Fibroblast of upper back skin (primary cell): ENCODE measurements at places on chromosomes 12 and 14.

GRCh38 chr14:89139404-89140247 lies 277.4 kb downstream of the FOXN3 start:
- DNase-seq: no peak

DNA sequence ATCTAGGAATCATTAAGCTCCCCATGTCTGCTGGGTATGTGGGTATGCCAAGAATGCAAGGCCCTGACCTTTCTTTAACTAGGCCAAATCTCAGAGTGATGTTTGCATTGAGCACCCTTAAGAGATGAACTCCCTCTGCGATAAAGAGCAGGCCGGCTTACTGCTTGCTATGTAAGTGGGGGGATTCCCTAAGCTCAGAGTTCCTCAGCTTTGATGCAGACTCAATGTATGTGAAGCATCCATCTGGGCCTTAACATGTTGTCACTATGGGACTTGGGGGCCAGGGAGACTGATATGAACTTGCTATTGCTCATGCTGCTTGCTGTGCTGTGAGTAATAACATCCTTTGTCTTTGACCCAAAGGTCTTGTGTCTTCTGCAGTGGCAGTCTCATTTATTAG lies 149.7 kb downstream of the C12orf75 start:
- peak; percentile 46 for DNase-seq

GRCh38 chr14:22231018-22231417 lies 358.0 kb downstream of the DAD1 start:
- DNase-seq: no peak

DNA sequence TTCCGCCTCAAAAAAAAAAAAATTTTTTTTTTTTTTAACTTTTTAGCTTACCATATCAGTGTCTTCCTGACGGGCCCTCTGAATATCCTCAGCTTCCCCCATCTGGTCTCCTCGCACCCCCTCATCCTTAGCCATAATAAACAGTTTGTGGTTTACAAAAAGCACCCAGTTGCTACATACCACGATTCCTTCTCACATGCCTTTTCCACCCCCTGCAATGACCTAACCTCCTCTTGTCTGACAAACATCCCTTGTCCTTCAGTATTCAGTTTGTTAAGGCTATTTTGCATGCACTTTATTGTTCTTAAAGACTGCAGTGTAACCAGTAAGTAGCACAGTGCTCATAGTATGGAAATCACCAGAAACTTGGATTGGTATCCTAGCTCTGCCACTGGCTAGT lies 88.5 kb downstream of the PPM1H start:
- peak; percentile 65 for DNase-seq

DNA sequence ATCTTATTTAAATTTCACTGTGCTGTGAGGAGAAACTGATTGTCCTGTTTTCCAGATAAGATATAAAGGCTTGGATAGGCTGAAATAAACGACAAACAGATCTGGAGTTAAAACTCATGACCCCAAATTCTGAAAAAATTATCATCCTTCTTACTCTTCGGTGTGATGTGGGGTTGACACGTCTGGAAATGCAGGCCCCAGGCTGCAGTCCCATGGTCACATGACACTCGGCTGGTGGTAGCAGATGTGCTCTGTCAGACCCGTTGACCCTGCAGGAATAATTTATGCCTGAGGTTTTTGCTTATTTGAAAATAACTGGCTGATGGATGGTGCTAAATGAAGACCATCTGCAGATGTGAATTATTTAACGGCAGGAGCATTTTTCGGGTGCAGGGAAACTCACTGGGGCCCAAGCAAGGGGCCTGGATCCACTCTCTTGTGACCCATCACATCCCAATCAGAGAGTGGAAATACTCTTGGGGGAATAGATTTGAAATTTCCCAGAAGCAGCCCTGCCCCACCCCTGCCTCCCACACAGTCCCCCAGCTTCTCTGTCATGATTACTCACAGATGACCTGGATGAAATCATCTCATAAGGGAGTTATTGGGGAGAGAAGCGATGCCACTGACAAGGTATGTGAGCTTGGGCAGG lies 47.7 kb upstream of the CMKLR1 start:
- DNase-seq: peak; percentile 7

DNA sequence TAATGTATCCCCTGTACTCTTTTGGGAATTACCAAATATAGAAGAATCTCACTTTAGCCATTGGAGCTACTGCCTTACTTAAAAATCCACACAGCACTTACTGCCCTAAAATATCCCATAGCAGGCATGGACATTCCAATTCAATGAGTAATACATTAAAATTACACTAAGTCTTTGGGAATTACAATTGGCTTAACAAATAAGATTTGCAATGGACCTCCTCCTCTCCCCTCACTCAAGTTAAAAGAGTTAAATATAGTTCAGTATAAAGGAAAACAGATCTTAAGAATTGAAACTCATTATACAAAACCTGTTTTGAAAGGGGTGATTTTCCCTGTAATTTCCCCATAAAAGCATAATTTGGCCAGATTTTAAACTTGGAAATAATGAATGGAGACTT lies 477.1 kb downstream of the SLC16A7 start:
- peak; percentile 87 for DNase-seq

DNA sequence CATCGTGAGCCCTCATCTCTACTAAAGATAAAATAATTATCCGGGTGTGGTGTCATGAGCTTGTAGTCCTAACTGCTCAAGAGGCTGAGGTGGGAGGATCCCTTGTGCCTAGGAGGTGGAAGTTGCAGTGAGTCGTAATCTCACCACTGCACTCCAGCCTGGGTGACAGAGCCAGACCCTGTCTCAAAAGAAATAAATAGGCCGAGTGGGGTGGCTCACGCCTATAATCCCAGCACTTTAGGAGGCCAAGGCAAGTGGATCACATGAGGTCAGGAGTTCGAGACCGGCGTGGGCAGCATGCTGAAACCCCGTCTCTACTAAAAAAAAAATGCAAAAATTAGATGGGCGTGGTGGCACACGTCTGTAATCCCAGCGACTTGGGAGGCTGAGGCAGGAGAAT lies 70.9 kb downstream of the RESF1 start:
- DNase-seq: no peak

DNA sequence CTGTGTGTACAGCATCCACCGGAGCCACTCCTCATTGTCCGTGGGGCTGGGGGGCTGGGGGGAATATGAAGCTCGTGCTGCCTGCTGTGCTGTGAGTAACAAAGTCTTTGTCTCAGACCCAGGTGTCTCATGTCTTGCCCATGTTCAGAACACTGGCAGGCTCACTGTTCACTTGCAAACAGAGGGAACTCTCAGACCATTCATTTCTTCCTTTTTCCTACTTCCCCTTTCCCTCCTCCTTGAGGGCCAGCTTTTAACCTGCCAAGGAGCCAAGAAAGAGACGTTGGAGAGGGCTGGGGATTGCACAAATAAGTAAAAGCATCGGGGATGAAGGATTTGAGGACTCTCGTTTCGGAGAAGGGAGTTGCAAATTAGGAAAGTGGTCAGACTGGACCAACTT lies 21.6 kb downstream of the GPR132 start:
- no peak for DNase-seq

DNA sequence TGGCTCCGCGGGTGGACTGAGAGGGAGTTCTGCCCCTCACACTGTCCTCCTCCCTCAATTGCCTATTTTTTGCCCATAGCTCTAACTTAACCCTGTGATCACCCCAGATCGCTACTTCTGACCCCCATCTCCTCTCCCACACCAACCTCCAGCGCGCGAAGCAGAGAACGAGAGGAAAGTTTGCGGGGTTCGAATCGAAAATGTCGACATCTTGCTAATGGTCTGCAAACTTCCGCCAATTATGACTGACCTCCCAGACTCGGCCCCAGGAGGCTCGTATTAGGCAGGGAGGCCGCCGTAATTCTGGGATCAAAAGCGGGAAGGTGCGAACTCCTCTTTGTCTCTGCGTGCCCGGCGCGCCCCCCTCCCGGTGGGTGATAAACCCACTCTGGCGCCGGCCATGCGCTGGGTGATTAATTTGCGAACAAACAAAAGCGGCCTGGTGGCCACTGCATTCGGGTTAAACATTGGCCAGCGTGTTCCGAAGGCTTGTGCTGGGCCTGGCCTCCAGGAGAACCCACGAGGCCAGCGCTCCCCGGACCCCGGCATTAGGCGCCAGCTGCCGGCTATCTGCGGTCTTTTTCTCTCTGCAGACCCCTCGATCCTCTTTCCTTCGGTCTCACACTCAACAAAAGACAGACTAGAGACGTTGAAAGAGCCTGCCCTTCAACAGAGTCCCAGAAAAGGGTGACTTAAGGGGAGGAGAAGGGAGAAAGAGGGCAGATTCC lies 3.0 kb upstream of the TBX3 start:
- no peak for DNase-seq

- DNase-seq: no peak
Measured at GRCh38 chr12:24773996-24774395, 174.9 kb downstream of the BCAT1 start.

- DNase-seq: no peak
Measured at GRCh38 chr12:31388713-31389112, 62.8 kb upstream of the SINHCAF start.

GRCh38 chr12:130339951-130340350 lies 2.3 kb downstream of the PIWIL1 start:
- no peak for DNase-seq

- no peak for DNase-seq
Measured at GRCh38 chr14:90844321-90844720, 28.1 kb upstream of the TTC7B start.

DNA sequence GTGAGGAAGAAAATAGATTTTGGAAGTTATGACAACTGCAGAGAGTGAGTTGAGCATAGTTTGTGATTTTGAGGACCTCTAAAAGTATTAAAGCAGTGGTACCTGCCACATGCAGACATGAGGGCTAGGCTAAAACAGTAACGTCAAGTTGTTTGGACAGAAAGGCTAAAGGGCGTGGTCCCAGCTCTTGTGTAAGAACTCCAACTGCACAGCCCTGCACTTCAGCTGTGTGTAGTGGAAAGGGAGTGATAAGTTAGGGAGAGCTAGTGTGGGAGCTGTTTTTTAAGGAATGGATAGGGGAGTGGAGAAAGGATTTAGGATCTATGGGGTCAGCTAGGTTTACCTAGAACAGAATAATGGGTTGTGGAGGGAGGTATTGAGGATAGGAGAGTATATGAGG lies 39.5 kb downstream of the TESPA1 start:
- DNase-seq: no peak

DNA sequence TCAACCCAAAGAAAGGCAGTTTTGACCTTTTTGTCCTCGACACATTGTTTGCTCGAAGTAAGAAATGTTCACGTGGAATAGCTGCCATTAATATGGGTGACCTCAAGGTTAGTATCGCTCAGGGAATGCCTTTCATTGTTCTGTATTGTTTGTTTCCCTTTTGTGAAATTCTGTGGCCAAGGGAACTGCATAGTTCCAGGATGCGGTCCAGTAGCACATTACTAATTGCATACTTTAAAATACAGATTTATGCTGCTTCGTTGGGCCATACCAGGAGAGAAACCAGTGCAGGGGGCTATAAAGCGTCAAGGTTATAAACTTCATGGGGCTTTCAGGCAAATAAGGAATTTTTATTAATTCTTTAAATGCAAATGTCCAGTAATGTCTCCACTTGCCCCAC lies 73.3 kb upstream of the USP44 start:
- peak; percentile 57 for DNase-seq

- peak; percentile 73 for DNase-seq
Measured at GRCh38 chr12:62625228-62625627, 158.6 kb downstream of the MON2 start.

GRCh38 chr14:74548881-74549280 lies 55.3 kb downstream of the ISCA2 start:
- peak; percentile 94 for DNase-seq

DNA sequence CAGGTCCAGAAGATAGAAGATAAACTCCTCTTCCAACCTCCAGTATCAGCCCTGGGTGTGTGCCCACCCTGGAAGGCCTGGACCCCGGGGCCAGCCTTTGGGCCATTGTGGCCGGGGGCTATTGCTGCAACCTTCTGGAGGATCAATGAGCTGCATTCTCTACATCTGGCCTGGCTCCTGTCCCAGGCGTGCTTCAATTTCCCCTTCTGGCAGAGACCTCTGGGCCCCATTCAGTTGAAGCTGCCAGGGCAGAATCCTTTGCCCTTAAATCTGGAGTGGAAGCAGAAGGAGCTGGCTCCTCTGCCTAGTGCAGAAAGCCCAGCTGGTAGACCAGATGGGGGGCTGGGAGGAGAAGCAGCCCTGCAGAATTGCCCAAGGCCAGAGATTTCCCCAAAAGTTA lies 10.0 kb downstream of the NYNRIN start:
- no peak for DNase-seq

- no peak for DNase-seq
Measured at GRCh38 chr12:117561990-117562389, 200.6 kb upstream of the NOS1 start.

- DNase-seq: no peak
Measured at GRCh38 chr12:65528127-65528526, 249.6 kb downstream of the MSRB3 start.
